ENCODE measurements at places on chromosomes 12 and 14.

DNA sequence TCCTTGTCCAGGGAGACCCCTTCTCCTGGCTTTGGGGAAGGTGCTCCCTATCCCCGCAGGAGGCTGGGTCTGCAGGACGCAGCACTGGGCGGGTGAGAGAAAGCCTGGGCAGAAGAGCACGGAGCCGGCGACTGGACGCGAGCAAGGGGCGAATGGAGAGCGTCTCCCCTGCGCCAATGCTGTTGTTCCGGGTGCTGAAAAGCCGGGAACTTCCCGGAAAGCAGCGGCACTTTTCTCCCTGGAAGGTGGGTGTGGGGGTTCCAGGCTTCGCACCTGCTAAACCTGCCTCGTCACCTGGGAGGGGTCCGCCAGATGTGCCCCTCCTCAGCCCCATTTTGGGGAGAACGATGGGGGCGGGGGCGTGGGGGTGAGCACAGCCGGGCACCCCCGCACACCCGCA, 417.1 kb upstream of the TMTC1 start:
- DNase-seq = no peak

GRCh38 chr14:59919570-59920377, at the start of gene LRRC9:
LRRC9 (plus strand) TSS chr14:59920144.
- DNase-seq = no peak

GRCh38 chr14:98077176-98077575, 1194.8 kb downstream of the BCL11B start:
- DNase-seq = no peak

- no peak for DNase-seq
Measured at GRCh38 chr14:42070031-42070430, 463.4 kb downstream of the LRFN5 start.

GRCh38 chr14:41859336-41859735, 252.7 kb downstream of the LRFN5 start:
- no peak for DNase-seq

DNA sequence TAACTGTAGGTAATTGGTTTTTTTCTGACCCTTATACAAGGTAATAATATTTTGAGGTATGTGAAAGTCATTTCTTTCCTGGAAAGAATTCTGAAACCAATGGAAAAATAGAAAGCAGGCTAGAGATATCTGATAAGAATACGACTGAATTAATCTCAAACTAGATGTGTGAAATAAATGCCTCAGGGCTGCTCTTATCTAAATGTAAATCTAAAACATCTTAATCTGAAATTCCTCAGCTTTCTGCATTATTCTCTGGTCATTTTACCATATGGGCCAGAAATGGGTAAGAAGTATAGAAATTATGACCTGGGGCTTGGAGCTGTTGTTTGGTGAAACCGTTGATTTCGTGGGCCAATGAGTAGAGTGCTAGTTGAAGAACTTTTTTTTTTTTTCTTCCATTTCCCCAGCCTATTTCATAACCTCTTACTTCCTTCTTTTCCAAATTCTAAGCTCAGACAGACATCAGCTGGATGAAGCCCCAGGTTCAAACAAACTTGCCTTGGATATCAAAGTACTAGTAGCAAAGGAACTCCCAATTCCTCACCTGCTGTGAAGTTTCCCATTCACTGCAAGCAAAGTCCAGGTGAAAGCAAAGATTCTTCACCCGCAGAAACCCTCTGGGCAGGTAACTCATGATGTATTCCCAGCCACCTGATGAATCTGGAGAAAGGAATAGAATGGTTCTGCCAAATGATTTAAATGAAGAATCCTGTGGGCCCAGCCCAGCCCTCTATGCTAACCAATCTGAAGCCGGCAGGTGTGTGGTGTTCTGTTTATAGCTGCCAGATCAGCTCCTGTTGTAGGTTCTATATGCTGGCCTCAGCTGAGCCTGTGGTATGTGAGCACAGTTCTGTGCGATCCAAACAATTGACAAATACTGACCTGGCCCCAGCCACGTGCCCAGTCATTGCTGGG, 9.7 kb upstream of the FOS start:
- no peak for DNase-seq

DNA sequence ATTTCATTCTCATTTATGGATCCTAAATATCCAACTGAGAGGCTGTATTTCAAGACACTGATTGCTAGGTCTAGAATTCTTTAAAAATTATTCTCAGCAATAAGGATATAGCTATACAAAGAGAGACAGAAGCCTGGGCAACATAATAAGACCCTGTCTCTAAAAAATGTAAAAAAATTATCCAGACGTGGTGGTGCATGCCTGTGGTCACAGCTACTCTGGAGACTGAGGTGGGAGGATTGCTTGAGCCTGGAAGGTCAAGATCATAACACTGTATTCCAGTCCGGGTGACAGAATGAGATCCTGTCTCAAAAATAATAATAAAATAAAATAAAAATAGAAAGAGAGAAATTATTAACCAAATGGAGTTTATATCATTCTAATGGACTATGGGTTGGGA, 20.6 kb upstream of the ARID2 start:
- no peak for DNase-seq

DNA sequence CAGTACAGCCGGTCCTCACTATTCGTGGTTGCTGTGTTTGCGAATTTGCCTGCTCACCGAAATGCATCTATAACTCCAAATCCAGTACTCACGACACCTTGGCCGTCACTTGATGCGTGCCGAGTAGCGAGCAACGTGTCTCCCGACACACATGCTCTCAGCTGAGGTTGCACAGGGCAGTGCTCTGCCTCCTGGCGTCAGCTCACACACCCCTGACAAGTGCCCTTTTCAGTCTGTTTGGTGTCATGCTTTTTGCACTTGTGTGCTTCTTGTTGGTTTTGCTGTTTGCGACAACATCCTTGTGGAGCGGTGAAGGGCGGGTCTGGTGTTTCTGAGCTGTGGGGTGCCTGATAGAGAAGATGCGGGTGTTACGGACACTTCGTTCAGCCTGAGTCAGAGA, 110.4 kb upstream of the RFLNA start:
- no peak for DNase-seq

- DNase-seq = no peak
Measured at GRCh38 chr14:51789114-51789513, 71.3 kb upstream of the GNG2 start.

DNA sequence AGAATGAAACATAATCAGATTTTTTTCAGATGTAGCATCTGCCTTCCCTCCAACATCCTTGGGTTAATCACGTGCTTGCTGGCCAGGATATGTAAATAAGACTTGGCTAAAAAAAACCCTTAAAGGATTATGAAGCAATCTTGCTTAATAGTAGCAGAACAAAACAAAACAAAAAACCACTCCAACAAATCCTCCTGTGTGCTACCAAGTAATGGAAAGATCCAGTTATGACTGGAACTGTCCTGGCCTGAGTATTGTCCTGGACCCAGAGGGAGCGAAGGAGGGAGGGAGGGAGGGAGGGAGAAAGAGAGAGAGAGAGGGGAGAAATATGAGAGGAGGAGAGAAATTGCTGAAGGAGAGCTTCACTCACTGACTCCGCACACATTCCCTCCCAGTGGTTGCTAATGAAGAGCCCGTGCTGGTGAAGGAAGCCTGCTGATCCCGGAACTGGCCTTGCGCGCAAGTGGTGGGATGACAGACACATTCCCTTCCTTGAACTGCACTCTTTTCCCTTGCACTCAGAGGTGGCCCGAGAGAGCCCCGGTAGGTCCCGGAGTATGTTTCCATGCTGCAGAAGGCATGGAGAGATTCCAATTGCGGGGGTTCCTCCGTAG, 57.2 kb downstream of the HMGA2 start:
- no peak for DNase-seq

DNA sequence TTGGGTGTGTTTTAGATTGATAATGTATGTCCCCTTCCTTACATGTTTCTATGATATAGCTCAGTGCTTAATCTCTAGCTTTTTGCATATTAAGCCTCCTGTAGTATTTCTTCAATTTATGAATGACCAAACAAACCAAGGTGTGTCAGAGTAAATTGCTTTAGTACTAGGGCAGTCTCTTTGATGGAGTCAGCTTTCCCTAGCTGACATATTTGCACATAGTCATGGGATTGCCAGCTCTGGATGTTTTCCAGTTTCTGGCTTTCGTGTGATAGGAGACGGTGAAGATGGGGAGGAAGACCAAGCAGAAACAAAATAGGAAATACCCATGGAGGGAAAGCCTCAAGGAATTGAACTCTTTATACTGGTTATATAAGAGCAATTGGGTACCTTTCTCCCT, 148.9 kb downstream of the PLEKHA5 start:
- DNase-seq = no peak

DNA sequence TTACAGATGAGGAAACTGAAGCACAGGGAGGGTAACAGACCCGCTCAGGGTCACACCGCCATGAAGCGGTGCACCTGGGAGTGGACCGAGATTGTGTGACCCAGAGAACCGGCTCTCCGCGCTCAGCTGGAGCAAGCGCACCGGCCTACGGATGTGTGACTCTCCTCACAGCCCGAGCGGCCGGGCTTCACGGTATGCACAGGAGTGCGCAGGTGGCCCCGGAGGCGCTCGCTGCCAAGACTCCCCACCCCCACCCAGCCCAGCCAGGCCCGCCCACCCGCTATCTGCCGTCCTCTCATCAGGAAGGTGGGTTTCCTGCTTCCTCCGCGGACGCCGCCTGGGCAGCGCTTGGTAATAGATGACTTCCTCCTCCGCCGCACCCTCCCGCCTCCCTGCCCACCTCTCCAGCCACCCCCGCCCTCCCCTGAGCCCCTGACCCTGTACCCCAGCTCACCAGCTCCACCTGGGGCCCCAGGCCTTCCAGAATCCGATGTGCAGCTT, 110.7 kb downstream of the NCOR2 start:
- DNase-seq = no peak

DNA sequence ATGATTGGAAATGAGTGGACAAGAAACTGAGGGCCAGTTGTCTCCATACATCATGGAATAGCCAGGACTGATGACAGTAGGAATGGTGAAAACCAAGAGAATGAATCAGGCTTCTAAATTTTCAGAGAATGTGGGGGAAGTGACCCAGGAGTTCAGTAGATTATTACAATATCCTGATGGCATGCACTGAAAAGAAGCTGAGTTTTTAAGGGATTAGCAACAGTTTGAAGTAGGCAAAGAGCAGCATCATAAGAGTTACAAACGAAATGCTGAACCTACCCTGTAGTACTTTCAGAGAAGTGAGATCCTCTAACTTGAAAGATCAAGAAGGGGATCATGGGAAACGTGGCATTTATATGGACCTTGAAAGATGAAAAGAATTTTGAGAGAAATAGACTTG, 13.2 kb downstream of the SLC2A14 start:
- DNase-seq = no peak

DNA sequence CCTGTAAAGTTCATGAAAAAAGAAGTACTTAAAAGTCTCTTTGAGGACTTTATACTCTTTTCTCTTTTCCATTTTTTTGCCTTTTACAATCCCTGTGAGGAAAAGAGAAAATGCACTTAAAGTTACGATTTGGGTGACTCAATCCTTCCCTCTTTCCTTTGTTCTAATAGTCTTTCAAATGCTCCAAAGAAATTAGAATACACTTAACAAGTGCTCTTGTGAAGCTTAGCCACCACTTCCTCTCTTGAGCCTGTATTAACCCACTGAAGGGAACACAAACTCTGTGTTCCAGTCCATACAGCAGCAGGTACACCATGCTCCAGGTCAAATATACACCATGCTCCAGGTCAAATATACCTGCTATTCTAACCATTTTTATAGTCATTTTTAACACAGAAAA, 581.1 kb upstream of the MGAT4C start:
- no peak for DNase-seq

- DNase-seq = no peak
Measured at GRCh38 chr14:20679907-20680306, 4.5 kb upstream of the RNASE4 start.

DNA sequence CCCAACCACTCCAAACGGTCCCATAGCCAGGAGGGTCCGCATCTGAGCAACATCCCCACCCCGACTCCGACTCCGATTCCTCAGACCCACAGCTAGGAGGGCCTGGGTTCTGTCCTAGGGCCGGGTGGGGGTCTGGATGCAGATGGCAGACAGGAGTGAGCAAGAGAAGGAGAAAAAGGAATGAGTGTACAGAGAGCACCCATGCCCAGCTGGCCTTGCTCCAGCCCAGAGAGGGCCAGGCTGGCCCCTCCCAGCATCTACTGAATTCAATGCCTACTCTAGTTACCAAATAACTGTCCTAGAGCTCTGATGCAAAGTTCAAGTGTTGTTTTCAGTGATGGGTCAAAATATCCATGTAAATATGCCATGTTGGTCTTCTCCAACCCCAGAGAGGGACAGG, 40.8 kb downstream of the VDR start:
- DNase-seq = no peak

DNA sequence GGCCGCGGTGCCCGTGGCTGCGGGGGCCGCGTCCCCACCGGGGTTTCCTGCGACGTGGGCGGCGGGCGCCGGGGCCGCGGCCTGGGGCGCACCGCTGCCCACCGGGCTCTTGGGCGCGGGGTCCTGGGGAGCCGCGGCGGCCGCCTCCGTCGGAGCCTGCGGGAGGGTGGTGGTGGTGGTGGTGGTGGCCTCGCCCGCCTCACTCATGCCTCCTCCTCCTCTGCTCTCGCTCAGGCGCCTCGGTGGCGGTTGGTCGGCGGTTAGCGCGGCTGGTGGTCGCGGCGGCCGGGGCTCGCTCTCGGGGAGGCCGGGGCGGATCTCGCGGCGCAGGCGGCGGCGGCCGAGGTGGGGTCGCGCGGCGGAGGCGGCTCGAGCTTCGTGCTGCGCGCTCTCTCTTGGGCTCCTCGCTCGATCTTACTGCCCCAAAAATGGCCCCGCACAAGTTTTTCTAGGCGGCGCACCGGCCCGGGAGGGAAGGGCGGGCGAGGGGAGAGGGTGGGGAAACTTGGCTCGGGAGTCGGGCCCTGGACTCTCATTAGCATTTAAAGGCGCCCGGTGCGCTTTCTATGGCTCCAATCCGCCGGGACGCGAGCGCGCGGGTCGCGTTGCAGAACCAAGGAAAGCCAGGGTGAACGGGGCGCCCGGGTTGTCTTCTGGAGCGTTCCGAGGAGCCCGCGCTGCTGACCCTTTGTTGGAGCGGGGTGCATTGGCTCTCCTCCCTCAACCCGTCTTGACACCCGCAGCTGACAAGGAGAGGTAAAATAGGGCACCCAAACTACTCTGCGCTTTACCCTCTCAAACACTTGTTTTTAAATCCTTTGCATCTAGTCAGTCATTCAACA, at the start of gene YBX3:
TSS of gene YBX3 (minus strand) at position 419 of the 842 bp plus-strand sequence. CDS start at position 207, 212 bp downstream.
- DNase-seq = no peak

DNA sequence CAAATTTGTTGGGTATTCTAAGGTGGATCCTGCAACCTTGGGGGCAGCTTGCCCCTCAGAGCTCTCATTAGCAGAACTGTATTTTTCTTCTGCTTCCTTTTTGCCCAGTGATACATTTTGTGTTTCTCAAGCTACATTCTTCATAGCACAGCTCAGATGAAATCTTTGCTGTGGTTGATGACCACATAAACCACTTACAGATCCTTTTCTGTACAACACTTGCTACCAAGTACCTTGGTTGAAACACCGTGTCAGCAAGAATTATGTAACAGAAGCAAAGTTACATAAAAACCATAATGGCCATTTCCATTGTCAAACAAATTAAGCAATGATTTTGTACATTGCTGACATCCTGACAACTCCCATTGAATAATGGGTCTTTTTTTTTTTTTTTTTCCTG, 9.7 kb upstream of the PLBD1 start:
- no peak for DNase-seq
